ENCODE measurements at places on chromosomes 6 and 20. TPM values are rescaled to one million over a fixed set of nuclear protein-coding genes. Genes with fewer than 3 reads are reported as not detected.

RALGAPB gene
- polyA plus RNA-seq = 30.1 TPM

GRCh38 chr6:108801366-108801765, 46.9 kb upstream of the ARMC2 start:
- no peak for DNase-seq

DNA sequence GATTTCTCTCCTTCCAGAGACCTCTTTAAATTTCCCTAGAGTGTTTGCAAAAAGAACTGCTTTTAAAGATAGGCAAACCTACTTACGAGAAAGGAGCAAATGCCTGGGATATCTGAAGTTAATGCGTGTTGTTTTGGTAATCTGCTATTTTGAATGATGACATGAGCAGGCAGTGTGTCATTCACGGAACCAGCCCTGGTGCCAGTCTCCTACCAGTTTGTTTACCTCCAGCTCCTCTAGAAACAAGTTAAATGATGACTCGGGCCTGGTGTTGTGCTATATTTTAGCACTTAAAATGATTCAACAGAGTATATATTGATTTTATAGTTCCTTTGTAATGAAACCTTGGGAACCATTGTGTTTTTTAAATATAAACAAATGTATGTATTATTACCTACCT, 41.1 kb upstream of the MAP3K4 start:
- no peak for DNase-seq

DNA sequence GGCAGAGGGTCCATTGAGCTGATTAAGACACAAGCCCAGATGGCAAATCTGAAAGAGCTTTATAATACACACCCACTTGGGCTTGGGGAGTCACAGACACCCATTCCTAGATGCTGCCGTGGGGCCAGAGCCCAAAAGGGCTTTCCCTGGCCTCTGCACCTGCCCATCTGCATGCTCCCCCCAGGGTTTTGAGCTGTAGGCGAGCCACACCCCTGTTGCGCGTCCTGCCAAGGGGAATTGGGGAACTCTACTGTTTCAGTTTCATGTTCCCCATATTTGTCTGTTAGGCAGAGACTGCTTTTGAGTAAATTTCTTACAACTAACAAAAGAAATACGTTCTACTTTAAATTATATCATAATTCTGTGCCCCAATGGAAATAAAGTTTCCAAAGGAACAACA, 52.9 kb upstream of the FNDC1 start:
- DNase-seq = no peak

TEAD3 gene
- 22.8 TPM for polyA plus RNA-seq

DNA sequence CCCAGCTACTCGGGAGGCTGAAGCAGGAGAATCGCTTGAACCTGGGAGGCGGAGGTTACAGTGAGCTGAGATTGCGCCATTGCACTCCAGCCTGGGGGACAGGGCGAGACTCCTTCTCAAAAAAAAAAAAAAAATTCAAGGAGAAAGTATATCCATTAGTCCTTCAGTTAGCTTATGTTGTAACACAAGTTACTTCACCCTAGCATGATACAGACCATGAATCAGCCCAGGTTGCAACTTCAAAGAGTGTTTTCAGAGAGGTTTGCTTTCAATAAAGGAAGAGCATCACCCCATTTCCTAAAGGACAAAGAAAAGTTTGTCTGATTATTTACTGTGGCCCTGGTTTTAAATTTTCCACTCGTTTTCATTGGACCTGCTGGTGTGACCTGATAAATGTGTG, 73.0 kb downstream of the SERAC1 start:
- no peak for DNase-seq

TMEM151B gene
- not detected for polyA plus RNA-seq

FAM110A gene
- 2.0 TPM for polyA plus RNA-seq
